ENCODE measurements at places on chromosomes 2 and 18.

DNA sequence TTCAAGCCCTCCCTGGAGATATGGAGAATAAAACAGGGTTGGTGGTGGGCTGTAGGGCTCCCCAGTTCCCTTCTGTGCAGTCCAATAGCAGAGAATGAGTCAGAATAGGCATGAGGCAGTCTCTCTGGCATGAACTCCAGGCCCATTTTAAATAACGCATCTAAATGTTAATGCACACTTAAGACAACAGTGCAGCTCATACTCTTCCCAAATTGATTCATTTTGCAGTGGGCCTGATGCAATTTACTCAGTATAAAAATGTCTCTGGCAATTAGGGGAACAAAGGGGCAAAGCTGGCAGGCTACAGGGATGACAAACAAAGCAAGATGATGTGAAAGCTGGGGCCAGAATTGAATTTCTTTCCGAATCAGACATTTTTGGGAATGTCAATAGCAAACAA lies 402.8 kb downstream of the CLIP4 start:
- ATAC-seq = no peak

GRCh38 chr2:127810156-127810618 lies 784 bp downstream of the WDR33 start:
- no peak for ATAC-seq

DNA sequence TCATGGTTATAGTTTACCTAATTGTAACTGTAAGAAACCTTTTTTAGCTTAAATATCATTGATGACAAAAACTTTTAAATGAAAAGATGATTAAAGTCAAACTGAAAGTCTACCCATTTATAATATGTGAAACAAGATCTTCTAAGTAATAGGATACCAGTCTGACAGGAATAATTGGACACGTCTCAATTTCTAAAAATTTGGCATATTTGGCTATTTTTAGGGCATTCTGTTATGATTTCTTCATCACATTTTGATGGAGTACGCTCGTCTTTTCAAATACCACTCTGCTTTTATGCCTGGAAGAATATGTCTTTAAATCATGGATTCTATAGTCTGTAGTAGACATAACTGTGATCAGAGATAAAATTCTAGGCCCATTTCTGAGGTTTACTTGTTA lies 1.3 kb downstream of the R3HDM1 start:
- ATAC-seq = no peak

DNA sequence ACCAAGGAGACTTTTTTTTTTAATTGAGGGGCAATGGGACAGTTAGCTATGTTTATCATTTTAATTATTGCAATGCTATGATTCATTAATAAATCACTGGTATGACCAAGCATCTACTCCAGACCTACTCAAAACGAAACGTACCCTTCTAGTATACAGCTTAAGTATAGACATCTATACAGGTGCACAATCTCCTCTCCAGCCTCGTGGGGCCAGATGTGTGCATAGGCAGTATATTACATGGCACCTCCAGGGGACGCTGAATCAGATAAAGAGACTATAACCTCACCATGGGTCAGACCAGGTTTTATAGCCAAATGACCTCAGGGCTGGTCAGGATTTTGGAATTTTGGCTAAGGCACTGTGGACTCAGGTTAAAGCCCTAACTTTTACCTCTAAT lies 86.6 kb downstream of the SS18 start:
- no peak for ATAC-seq

DNA sequence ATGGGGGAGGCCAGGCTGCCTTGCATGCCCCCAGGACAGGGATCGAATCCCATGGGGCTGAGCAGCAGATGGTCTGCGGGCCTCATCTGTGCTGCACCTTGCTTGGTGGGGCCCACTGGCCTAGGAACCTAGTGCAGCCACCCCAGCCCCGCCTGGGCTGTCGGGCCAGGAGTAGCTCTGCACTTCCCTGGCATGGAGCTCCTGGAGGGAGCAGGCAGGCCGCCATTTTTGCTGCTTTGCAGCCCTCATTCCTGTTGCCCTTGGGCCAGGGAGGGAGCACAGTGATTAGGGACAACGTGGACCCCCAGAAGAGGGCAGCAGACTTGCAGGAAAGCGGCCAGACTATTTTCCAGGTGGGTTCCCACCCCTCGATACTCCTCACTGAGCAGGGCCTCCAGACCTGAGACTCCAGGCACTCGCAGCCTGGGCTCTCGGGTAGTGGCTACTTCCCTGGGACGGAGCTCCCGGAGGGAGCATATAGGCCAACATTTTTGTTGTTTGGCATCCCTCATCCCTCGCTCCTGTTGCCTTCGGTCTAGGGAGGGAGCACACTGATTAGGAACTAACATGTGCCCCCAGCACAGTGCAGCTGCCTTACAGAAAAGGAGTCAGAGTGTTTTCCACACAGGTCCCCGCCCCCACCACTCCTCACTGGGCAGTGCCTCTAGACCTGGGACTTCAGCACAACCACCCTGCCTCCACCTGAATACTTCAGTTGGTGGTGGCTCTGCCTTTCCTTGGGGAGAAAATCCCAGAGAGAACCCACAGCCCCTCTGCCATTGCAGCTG lies 99.5 kb downstream of the MAIP1 start:
- ATAC-seq = no peak

DNA sequence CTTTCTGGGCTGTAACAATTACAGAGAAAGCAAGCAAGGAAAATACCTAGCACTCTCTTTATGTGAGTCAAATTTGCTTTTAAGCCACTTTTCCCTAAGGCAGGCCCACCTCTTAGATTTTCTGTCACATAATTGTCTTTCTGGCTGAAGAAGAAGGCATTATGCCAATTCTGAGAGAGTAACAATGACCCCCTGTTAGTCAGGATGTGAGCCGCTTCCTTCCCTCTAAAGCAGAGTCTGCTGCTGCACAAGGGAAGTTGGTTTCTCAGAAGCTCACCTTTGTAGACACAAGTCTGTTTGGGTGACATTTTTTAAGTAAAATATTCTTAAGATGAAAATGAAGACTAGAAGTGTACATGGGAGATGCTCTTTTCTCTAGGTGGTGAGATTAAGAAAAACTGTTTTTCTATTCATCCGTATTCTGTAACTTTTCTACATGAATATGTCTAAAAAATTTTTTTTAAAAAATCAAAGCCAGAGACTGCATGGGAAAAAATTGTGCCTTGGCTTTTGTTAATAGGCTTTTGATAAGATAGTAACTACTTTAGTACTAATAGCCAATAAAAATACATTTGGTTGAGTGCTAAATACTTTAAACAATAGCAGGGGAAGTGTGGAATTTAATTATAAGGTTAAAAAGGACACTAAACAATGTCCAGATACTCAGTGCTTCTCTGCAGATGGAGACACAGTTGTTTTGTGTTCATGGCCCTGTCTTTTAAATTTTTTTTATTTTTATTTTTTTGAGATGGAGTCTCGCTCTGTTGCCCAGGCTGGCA lies 33.4 kb upstream of the VPS54 start:
- no peak for ATAC-seq

DNA sequence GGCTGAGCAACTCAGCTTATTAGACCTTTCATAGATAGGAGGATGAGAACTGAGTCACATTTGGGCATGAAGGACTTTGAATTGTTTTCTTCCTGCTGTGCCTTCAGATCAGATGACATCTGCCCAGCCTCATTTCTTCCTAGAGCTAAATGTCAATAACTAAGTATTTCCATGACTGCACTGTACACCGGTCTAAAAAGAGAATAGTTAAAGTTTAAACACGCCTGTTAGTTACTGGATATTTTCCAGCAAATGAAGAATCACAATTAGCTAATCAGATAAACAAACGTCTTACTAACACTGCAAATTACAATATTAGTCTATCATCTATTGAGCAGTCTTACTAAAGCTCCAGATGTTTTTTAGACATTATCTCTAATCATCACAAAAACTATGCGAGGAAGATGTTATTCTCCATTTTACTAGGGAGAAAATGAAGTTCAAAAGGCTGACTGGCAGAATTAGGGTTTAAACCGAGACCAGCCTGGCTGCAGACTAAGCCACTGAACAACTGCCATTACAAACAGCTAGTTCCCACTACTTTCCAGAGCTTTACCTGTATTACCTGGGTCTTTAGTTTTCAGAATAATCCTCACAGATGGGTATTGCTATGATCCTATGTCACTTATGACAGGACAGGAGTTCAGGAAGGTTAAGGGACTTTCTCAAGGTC lies 69.4 kb upstream of the ZNF397 start:
- ATAC-seq = peak; percentile 64

DNA sequence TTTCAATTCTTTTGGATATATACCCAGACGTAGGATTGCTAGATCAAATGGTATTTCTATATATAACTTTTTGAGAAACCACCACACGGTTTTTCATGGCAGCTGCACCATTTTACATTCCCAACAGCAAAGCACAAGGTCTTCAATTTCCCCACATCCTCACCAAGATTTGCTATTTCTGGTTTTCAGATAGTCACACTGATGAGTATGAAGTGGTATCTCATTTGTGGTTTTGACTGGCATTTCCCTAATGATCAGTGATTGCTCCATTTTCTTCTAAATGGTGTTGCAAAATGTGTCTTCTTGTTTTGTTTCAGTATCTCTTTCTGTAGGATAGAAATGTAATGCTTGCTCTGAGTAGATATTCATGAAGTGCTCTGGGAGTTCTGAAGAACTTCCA lies 52.0 kb downstream of the ANKRD44 start:
- peak; percentile 58 for ATAC-seq

DNA sequence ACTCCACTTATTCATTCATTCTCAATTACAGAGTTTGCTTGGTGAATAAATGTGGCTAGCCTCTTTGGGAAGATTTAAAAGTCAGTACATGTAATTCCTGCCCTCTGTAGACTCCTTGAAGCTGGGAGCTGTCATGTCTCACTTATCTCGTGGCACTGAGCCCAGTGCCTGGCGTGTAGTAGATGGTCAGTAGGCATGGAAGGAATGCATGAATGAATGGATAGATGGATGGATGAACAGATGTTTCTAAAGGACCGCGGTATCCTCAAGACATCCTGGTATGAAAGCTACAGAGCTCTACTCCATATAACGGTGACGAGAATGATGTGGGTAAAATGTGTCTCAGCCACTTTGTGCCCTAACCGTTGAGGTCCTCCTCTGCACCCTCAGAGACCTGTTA lies 83.0 kb downstream of the MARCO start:
- no peak for ATAC-seq

DNA sequence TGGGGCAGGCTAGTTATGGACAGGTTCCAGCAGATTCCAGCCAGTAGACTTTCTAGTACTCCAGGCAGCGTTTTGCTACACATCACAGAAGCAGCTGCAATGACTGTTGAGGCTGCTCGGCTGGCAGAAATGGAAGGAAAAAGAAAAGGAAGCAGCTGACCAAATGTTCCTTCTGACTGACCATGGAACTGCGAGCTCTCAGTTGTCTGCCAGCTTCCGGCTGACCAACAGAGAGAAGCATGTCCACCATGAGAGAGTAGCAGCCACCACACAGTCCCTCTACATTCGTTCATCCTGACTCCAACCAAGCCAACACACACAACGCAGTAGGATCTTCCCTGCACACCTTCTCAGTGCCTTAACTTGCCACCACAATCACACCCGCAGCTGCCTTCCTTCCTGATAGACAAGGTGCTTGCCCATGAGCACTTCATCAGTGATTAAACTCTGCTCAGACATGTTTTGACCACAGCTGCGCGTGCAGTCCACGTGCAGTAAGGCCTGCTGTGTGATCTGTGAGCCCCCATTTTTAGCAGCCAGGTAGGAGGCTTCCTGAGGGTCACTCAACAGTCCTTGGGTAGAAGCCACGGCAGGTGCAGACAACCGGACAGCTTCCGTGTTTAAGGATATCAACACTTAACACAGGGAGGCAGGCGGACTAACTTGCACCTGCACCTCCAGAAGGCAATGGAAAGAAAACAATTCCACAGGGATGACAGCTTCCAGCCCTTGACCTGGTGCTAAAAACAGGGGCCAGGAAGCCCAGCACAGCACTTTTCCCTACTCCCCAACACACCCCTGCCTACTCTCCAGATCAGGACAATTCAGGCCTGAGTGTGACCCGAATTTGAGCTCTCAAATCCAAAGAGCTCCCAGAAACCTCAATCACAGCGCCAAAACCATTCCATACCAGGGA lies 996 bp downstream of the TGFBRAP1 start:
- peak; percentile 14 for ATAC-seq

DNA sequence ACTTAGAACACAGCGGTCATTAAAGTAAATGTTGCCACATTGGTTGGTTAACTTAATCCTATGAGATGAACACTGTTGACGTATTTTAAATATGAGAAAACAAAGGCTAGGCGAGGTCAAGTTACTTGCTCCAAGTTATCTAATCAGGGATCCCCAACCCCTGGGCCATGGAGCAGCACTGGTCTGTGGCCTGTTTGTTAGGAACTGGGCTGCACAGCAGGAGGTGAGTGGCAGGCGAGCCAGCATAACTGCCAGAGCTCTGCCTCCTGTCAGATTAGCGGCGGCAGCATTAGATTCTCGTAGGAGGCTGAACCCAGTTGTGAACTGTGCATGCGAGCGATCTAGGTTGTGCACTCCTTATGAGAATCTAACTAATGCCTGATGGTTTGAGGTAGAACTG lies 878.9 kb downstream of the CPS1 start:
- no peak for ATAC-seq

DNA sequence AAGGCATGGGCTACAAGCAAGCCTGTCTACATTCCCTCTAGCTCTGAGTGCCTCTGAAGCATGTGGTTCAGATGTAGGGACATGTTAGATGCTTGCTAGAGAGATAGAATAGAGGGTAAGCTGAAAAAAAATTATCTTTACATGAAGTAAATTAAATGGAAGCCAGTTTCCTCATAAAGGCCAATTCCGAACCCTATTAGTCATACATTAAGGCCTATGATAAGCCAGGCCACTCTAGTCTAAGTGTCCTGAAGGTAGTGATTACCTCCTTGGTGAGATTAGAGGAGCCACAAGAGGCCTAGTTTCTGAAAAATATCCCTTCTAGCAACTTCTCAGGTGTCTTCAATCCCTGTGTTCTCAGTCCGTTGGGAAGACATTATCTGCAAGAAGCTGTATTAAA lies 72.4 kb upstream of the NPAS2 start:
- no peak for ATAC-seq

DNA sequence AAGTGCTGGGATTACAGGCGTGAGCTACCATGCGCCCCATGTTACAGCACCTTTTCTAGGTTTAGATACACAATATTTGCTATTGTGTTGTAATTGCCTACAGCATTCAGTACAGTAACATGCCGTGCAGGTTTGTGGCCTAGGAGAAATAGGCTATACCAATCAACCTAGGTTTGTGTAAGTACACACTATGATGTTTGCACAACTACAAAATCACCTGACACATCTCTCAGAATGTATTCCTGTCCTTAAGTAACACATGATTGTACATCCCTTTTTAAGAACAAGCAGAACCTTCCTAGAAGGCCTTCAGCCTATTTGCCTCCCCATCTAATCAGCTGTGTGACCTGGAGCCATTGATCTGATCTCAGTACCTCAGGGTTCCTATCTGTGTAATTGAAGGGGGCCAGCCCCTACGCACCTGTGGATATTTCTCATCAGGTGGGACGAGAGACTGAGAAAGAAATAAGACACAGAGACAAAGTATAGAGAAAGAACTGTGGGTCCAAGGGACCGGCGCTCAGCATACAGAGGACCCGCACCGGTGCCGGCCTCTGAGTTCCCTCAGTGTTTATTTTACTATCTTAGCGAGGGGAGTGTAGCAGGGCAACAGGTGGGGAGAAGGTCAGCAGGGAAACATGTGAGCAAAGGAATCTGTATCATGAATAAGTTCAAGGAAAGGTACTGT lies 18.7 kb upstream of the TMBIM1 start:
- ATAC-seq = no peak
